ENCODE measurements at places on chromosomes 6 and 20.

GRCh38 chr6:168985705-168986104, 267.9 kb downstream of the THBS2 start:
- DNase-seq = no peak

- DNase-seq = no peak
Measured at GRCh38 chr6:82597201-82597600, 233.6 kb downstream of the TPBG start.

GRCh38 chr6:12126051-12126450, 113.9 kb downstream of the HIVEP1 start:
- DNase-seq = no peak

- no peak for DNase-seq
Measured at GRCh38 chr6:82144852-82145340, 102.6 kb downstream of the IBTK start.

DNA sequence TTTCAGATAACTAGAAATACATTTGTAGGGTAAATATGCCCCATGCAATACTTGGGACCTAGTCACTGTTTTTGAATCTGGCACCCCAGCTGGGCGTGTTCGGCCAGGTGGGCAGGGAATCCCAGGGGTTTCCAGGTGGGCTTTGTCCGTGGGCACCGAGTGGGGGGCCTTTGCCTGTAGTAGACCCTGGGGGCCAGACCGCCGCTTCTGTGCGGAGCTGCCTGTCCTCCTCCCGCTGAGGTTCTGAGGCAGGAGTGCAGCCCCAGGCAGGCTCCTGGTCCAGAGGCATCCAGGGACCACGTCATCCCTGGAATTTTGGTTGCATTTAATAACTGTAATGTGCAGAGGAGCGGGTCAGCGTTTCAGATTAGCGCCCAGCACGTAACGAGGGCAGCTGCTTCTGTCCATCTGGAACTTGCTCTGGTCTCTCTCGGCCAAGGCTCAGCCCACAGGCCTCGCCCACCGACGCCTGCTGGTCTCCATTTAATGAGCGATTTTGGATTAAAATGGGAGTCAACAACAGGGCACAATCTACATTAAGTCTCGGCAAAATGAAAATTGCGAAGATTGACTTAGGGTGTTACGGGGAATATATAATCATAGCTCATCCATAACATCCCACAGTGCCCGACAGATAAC, 12.8 kb downstream of the BHLHE23 start:
- DNase-seq = no peak

DNA sequence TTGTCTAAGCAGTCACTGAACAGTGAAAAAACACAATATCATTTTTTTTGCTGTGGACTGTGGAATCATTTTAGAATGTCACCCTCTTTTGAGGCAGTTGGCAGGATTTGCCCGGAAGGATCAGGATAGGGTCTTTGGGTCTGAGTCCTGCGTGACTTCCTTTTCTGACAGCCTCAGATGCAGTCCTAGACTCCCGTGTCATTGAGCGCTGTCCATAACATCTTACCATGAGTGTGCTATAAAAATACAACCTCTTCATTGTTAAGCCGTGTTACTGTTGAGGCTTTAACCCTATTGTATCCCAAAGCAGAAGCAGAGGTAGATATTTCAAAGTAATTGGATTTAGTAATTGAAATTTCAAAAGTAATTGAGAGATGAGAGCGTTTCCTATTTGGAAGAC, 30.6 kb downstream of the ARID1B start:
- DNase-seq = no peak

GRCh38 chr20:10954137-10954840, 280.5 kb upstream of the JAG1 start:
- DNase-seq = no peak

GRCh38 chr20:8449123-8449522, 317.1 kb downstream of the PLCB1 start:
- no peak for DNase-seq

GRCh38 chr6:8432614-8433013, 2.7 kb downstream of the SLC35B3 start:
- no peak for DNase-seq

DNA sequence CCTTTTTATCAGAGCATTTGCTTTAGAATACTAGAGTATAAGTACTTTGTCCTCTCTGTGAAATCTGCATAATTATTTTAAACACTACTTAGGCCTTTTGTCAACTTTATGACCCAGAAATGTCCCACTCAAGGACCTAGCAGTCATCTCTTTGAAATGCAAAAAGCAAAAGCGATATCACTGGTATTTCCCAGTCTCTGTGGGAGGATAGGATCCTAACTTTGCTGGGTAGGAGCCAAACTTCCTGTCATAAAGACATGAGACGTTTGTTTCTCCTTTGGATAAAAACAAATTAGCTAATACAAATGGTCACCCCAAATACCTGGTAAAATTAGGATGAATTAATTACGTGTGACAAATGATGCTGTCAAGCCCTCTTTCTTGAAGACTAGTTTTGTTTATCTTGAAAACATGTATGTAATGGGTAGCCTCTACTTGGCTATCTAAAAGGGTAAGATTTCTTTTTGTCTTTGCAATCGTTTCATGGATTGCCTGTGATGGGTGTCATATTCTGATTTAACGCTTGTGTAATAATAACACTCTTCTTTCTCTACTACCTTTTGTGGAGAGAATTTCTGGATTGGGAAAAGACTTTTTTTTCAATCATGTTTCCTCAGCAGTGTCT, 36.2 kb downstream of the DCDC2 start:
- DNase-seq = no peak
